ENCODE measurements at places on chromosomes 7 and 10. TPM values are rescaled to one million over a fixed set of nuclear protein-coding genes. Genes with fewer than 3 reads are reported as not detected.

DNA sequence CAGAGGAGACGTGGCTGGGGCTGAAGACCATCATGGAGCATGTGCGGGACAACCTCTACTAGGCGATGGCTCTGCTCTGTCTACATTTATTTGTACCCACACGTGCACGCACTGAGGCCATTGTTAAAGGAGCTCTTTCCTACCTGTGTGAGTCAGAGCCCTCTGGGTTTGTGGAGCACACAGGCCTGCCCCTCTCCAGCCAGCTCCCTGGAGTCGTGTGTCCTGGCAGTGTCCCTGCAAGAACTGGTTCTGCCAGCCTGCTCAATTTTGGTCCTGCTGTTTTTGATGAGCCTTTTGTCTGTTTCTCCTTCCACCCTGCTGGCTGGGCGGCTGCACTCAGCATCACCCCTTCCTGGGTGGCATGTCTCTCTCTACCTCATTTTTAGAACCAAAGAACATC is 22.0 kb upstream of the CPA5 start:
- no peak for DNase-seq

DNA sequence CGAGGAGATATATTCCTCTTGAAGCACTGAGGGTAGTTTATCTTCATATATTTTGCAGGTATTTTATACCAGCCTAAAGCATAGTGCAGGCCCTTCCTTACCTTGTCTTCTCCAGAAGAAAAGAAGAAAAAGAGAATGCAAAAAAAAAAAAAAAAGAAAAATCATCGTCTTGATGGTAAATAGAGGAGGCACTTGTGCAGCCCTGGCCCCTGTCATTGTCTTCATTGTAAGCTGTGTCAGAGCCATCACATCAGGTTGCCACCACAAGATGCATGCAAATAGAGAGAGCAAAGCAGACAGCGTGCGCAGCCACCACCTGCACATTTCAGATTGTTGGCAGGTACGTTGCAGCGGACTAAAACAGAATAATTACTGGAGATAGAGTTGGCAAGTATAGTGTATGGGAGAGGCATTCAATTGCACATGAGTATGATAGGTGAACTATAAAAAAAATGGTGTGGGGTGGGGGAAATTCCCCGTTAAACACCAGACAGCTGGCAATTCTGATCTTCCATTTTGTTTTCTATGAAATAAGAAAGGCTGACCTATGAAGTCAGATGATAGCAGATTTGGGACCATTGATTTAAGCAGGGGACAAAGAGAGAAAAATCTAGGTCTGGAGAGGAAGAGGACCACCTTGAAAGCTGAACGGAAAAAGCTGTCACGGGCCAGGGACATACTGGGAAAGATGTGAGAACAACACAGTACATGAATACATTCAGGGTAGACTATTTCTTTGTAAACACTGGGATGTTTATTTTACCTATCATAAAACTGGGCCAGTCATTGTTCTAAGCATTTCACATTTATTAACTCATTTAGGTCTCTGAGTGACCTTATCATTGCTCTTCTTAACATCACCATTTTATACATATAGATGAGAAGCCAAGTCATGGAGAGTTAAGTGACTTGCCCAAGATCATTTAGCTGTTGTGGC is 306.3 kb upstream of the SP8 start:
- no peak for DNase-seq

GIMAP5 gene
- 24.1 TPM for total RNA-seq

- no peak for DNase-seq
Observed at GRCh38 chr10:45461034-45461433, 87.0 kb downstream of the ALOX5 start.

- no peak for DNase-seq
Observed at GRCh38 chr7:105079348-105079747, 65.3 kb downstream of the KMT2E start.

GRCh38 chr7:94055963-94056362 is 51.8 kb upstream of the BET1 start:
- DNase-seq, result no peak

DNA sequence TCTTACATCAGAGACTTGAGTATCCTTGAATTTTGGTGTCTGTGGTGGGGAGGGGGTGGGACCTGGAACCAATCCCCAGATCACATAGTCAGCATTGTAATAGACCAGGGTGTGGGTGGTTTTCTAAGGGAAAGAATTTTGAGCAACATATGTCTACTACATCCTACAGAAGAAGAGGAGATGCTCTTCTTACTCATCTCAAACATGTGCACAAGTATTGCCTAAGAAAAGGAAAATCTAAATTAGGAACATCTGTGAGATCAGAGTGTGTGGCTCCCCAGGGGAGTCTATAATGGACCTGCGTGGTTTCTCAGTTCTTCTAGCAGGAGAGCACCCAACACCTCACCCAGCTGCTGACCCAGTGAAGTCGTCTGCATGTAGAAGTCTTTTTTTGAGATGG is 148.8 kb downstream of the CCDC3 start:
- DNase-seq, result no peak

- DNase-seq, result no peak
Observed at GRCh38 chr10:70188768-70189167, 18.5 kb upstream of the SAR1A start.

GRCh38 chr7:16315280-16315679 is 106.1 kb downstream of the CRPPA start:
- DNase-seq, result no peak

TMEM229A gene
- not detected for total RNA-seq

DNA sequence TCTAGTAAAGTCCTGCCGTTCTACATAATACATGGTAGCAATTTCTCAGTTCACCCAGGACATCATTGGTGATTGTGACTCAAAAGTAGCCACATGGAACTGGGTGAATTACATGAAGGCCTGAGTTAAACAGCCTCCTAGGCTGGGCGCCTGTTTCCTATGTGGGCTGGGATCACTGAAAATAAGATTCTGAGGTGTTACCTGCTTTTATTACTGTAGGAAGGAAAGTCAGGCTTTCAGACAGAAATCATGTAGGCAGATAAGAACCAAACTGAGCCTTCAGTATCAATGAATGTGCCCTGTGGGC is 160.4 kb downstream of the CAMK1D start:
- DNase-seq, result no peak

NOS3 gene
- total RNA-seq, result 22.8 TPM

DNA sequence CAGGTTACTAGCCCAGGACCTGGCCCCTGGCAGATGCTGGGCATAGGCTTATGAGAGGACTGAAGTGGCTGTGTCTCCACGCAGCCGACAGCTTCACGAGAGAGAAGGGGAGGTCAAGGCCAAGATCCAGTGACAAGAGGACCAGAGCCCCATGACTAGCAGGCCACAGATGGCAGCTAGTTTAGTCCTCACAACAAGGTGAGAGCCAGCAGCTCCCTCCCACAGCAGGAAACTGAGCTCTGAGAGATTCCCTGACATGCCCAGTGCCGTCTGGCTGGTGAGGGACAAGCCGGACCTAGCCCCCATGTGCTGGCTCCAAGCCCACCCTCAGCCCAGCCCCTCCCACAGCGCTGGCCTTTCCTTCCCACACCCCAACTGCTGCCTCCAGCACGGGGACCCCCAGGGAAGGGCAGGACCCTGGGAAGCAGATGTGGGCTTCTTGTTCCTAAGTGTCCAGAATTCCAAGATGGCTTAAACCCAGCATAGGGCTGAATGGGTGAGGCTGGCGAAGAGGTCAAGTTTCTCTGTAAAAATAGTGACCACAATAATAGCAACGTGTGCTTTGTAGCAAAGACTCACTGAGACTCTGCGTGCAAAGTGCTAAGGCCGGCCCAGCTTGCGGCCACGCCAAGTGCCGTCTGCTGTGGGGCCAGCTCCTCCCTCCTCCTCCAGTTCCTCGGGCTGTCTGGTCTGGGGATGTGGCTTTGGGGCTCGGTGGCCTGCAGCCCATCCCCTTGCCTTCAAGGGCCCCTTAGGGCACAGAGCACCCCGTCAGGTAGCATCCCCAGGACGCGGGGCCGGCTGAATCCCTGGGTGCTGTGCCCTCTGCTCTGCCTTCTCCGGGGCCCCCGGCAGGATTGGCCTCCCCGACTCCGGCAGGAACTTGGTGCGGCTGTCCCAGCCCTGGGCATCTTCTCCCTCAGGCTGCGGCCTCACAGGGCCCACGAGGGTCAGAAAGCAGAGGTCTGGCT is 7.8 kb upstream of the FAM20C start:
- DNase-seq, result no peak

BICC1 gene
- 15.2 TPM for total RNA-seq

ATG9B gene
- total RNA-seq, result 34.1 TPM

DNA sequence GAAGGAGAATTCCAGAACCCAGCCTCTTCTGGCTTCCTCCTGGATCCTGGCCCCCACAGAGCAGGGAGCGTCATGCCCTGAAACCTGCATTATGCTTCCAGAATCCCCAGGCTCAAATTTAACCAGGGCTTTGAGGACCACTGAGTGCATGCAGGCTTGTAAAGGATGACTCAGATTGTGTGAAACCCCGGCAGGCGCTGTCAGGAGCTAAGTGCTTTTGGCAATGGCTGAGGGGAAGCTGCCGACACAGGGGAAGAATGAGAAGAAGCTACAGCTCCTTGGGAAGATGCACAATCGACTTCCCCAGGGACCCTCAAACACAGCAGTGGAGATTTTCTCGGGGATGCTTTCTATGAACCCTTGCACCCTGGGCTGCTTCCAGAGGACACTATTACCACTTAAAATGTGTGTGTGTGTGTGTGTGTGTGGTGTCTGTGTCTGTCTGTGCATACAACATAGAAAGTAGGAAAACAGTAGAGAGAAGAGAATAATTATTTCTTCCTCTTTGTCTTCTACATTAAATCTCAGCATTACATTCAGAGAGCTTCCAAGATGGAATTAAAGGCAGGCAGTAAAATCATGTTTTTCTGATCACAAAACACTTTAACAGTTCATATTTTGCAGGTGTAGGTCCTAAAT is 183.5 kb upstream of the INHBA start:
- no peak for DNase-seq

DNA sequence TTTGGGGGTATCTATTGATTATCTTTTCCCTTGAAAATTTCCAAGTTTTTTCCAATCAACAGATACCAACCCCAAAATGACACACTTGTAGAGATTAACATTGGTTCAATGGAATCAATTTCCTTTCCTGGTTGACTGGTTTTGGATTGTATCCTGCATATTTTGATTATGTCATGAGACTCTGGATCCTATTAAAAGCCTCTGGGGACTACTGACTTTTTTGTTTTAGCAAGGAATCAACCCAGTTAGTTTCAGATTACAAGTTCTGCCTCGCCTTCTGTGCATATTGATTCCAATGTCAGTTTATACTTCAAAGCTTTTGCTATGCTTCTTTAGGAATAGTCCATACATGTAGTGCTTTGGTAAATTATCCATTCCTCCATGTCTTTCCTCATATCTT is 29.2 kb downstream of the COPG2 start:
- DNase-seq, result no peak

STEAP2 gene
- 32.2 TPM for total RNA-seq

GRCh38 chr7:2641406-2642393 is 9.9 kb downstream of the TTYH3 start:
- DNase-seq, result no peak
